ENCODE measurements at places on chromosomes 6 and 20. TPM values are rescaled to one million over a fixed set of nuclear protein-coding genes. Genes with fewer than 3 reads are reported as not detected.

DNA sequence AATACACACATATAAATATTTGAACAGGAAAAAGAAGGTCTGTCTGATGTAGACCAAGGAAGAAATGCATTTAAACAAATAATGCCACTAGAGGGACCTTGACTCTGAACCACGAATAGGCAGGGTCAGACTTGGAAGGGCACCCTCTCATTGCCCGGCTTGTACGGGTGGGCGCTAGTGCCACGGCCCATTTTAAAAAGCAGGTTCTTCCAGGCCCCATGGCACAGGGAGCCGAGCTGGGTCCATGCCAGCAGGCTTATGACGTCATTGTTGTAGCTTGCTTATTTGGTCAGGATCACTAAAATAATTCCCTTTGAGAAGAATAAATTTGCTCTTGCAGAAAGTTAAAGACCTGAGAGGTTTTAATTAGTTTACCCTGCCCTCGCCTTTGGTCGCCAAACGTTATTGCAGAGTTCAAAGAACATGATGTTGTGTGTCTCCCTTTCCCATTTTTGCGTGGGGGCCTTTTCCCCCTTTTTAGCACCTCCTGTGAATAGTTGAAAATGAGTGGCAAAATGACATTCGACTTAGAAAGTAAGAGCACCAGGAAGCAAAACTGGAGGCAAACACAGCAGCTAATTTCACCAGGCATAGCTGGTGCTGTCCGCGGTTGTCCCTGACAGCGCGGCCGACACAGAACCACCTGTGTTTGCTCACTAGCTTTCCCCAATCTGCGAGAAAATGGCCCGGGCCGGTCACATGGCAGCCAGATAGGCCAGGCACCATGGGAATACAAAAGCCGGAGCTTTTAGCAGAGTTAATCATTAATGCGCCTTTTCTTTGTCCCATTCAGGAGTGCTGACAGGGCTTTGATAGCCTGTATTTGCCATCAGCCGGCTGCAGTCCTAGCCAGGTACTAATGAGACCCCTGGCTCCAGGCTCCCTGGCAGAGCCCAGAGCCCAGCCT is 93.8 kb downstream of the FOXA2 start:
- peak; percentile 8 for DNase-seq

DNA sequence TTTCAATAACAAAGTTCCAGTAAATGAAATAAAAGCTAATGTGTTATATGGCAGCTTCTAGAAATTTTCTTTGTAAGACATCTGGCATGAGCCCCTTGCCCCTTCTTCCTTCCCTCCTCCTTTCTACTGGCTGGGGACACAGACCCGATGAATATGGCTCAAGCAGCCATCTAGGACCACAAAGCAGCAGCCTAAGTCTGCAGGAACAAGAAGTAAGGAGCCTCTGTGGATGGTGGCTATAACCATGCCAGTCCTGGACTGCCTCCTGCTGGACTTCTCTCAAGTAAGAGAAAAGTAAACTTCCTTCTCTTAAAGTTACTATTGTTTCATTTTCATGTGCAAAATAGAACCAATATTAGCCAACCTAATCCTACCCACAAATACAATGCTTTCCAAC is 114.9 kb upstream of the DST start:
- DNase-seq = peak; percentile 76

- DNase-seq = no peak
These were observed 501.9 kb downstream of the LMBRD1 start for GRCh38 chr6:69294862-69295261.

GRCh38 chr6:150499882-150500312 is 99.8 kb upstream of the PLEKHG1 start:
- DNase-seq = peak; percentile 41

- no peak for DNase-seq
These were observed 95.3 kb upstream of the MAN1A1 start for GRCh38 chr6:119444642-119445557.

- DNase-seq = no peak
These were observed 29.9 kb upstream of the SLC23A2 start for GRCh38 chr20:5031206-5031557.

DNA sequence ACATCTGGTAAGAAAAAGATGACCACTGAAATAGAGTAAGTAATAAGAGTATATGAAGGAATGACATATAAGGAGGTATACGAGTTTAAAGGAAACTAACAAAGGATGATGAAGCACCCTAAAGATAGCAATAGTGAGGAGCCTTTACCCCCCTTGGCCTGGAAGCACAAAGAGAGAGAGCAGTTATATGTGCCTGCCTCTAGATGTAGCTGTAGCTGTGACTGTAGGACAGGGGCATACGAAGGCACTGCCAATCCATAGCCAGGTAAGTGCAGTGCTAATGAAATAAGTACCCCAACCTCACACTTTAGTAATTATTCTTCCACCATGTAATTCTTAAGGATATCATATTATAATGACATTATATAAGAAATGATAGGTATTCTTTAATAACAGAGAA is 90.1 kb upstream of the FKBP1C start:
- no peak for DNase-seq

GRCh38 chr6:151044465-151045441 is 179.3 kb downstream of the MTHFD1L start:
- peak; percentile 96 for DNase-seq

DNA sequence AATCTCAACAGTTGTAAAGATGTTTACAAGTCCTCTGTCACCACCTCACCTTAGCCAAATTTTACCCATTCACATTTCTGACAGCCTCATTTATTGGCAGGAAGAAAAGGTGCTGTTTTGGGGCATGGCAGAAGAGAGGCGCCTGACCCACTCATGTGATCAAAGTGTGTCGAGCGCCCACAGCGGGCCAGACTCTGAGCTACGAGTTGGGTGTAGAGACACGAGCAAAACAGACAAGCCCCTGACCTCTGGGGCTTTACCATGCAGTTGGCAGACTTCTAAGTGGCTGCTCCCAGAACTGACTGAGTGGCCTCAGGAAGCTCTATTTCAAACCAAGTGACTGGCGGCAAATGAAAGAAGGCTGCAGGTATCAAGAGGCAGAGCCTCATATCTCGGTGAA is 167.0 kb downstream of the SOBP start:
- DNase-seq = no peak

GRCh38 chr6:26312501-26313397 is 52.2 kb upstream of the BTN3A2 start:
- DNase-seq = peak; percentile 96

DNA sequence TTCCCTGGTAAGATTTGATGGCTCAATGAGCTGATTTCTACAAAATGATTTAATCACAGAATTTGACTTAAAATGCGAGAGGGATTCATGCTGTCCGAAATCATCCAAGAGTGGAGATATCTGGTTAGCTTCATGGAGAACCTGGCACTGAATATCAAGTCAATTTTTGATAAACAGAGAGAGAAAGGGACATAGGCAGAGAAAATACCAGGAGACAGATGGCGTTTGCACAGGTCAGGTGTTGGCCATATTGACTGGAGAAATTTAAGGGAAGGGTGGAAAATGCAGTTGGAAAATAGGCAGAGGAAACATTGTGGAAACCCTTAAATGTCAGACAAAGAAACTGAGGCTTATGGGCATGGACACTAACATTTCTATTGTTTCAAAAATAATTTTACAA is 47.0 kb downstream of the BCAS1 start:
- no peak for DNase-seq

GRCh38 chr20:32289661-32290431 is 12.4 kb downstream of the KIF3B start:
- DNase-seq = no peak

GRCh38 chr20:33522256-33522820 is 32.4 kb downstream of the CBFA2T2 start:
- peak; percentile 24 for DNase-seq

DNA sequence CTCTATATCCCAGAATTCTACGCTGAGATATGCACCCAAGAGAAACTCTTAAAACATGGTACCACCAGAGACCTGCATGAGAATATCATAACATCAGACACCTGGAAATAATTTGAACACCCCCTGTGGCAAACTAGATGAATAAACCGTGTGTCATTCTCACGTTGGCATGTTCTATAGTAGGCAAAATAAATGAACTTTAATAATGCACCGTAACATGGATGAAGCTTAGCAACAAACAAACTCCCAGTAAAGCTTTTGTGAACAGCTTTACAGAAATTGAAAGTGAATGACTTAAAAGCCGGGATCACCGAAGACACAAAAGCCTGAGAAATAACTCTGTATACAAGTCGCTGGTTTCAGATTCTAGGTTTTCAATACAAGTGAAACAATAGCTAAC is 1166.8 kb upstream of the CITED2 start:
- peak; percentile 89 for DNase-seq

DNA sequence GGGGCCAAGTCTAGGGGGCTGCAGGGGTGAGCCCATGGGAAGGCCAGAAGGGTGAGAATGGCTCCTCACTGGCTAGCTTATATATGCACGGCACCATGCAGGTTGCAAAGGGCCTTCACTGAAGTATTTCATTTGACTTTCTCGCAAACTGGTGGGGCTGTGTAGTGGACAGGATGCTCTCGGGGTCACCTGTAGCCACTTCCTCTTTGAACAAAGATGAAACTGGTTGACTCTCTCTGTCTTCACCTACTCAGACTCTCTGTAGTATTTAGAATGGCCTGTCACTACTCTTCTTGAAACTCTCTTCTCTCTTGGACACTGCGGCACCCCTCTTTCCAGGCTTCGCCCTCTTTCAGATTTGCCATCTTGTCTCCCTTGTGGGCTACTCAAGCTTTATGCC is 560.5 kb downstream of the PKHD1 start:
- DNase-seq = no peak

- no peak for DNase-seq
These were observed 18.3 kb downstream of the MPC1 start for GRCh38 chr6:166364456-166364855.

- no peak for DNase-seq
These were observed 81.7 kb upstream of the NNAT start for GRCh38 chr20:37439223-37439933.

DNA sequence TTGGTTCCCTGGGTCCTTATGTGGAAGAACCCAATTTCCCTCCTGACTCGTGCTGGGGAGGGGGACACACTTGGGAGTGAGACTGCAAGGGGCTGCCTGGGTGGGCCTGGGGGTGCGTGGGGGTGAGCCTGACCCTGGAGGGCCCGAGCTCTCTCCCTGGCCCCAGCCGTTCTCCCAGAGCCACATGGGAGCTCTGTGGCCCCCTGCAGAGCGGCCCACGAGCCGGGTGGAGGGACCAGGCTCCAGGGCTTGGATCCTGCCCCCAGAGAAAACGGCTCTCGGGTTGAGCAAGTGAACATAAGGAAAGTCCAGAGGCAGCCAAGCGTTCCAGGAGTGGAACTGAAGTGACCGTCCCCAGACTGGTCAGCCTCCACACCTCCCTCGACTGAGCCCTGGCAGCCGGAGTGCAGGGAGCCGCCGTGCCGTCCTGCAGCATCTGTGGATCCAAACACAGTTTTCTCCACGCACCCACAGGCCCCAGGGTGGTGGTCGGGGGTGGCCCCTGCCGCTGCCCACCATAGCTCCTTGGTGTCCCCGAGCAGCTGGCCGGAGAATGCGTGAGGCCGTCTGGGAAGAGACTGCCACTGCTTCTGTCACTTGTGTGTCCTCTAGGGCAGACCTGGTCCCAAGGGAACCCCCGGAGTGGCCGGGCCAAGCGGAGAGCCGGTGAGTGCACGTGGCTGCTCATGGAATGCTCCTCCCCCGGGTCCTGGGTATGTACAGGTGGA is 10.6 kb downstream of the COL9A3 start:
- DNase-seq = no peak

DNA sequence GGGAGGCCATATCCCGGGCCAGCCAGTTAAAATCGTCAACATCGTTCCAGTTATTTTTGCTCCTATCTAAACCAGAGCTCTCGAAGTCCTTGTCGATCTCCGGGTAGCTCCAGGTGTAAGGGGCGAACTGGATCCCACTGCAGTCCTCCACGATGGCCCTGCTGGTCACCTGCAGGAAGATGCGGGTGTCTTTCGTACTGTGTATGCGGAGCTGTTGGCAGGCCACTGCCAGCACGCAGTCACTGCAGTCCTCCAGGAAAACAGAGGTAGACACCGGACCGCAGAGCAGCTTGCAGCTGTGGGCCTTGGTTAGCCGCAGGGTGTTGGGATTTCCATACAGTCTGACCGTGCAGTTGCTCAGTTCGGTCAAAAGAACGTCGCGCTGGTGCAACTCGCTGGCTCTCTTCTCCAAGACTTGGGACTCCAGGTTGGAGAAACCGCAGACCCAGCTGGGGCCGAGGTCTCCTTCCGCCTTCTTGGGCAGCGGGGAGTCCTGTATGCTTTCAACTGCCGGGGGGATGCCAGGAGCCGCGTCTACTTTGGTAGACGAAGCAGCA is 742 bp downstream of the TBCC start:
- DNase-seq = peak; percentile 49

- peak; percentile 80 for DNase-seq
These were observed 704.8 kb upstream of the SLC35B3 start for GRCh38 chr6:9140172-9140571.

Gene TRIM15
- total RNA-seq = not detected

Gene CRISP3
- not detected for total RNA-seq

Gene HTR1E
- not detected for total RNA-seq

Gene ADGB
- not detected for total RNA-seq

Gene ADAM33
- total RNA-seq = 0.15 TPM

Gene DEF6
- total RNA-seq = 0.57 TPM

Gene ANKRD66
- not detected for total RNA-seq

Gene DPM1
- 198 TPM for total RNA-seq

Gene BPIFB4
- total RNA-seq = not detected

Gene FOXA2
- not detected for total RNA-seq

Gene C20orf141
- not detected for total RNA-seq
